Stimulated activated CD8-positive, alpha-beta memory T cell treated with anti-CD3 and anti-CD28 coated beads, Interleukin-4, amount 100 ng/mL, for 1 hour (primary cell): ENCODE measurements at places on chromosomes 7 and 10.

- no peak for DNase-seq
Observed at GRCh38 chr10:99431190-99431760, 851 bp upstream of the GOT1 start.

DNA sequence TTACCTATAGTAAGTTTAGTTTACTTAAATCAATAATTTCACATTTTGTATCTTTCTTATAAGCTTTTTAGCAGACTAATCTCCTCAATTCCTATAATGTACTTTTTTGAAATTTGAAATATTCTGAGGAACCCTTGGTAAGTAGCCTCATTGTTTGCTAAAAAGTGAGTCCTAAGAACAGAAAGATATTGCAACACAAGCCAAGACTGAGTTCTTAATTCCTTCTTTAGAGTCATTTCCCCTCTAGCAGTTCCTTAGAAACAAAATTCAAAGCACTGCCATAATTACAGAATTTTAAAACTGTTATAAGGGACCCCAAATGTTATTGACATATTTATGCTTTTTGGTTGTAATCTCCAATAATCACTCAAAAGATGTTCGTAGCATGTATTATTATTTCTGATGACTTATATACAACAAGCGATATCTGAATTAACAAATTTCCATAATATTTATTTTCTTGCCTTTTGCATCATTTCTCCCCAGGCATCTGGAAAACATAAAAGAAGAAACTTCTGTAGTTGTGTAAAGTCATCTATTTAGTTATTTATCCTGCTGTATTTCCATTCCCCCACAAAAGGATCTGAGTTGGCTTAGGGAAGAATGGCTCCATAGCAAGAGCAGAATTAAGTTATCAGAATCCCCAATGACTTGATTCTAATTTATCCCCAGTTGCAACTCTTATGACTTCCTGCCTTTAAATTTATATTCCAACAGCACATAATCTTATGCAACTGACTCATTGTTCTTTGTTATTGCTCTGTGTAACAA is 67.8 kb downstream of the TMEM26 start:
- no peak for DNase-seq

- DNase-seq, result no peak
Observed at GRCh38 chr7:90487808-90488207, 18.4 kb downstream of the PTTG1IP2 start.

DNA sequence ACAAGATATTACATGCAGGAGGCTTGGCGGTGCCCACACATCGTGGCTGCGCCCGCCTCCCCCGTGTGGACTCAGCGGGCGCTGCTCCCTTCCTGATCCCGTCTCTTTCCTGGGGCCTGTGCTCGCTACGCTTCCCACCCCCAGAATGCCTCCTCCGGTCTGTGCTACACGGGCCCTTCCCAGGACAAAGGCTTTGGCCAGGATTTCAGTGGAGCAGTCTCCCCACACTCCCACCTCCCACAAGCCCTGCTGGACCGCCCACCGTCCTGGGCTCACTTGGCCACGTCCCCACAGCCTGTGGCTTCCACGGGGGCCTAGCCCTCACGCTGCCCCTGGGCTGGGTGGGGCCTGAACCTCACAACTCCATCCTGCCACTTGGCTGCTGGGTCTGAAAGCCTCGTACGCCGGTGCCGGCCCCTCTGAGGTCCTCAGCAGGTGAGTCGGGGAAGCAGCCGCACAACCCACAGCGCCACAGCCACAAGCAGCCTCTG is 17.3 kb downstream of the CFAP46 start:
- no peak for DNase-seq

DNA sequence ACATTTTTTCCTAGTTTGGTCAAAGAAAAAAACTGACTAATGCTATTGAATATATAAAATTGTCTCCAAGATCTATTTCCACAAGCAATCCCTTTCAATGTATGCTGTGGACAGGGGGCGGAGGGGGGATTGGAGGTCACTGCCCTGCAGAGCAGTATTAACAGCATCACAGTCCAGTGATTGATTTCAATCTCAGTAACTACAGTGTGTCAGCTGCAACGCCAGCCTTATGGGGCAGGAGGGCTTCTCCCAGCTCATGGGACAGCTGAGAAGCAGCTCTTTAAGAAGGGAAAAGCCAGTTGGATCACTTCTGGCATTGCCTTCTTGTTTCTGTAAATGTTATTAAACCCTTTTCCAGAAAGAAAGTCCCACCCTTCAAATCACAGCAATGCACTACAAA is 65.0 kb downstream of the RAPGEF5 start:
- no peak for DNase-seq

GRCh38 chr7:44775383-44776107 is 20.9 kb upstream of the PPIA start:
- DNase-seq, result no peak

GRCh38 chr10:100501423-100501822 is 18.2 kb downstream of the SEC31B start:
- DNase-seq, result no peak

DNA sequence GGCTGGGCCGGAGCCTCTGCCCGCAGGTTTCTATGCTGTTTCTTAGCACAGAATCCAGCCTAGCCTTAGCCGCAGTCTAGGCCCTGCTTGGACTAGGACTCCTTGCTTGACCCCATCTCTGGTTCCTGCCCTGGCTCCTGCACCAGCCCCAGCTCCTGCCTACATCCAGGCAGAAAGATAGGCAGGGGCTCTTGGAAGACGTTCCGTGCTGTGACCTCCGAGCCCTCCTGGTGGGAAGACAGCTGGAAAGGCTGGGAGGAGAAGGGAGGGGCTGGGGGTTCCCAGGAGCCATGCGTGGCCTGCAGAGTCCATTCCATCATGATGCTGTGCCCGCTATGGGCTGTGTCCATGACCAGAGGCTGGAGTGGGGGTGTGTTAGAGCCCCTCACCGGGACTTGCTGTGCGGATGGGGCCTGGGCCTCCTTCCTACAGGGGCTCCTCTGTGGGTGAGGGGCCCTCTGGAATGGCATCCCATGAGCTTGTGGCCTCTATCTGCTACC is 26.2 kb downstream of the RAMP3 start:
- DNase-seq, result no peak

DNA sequence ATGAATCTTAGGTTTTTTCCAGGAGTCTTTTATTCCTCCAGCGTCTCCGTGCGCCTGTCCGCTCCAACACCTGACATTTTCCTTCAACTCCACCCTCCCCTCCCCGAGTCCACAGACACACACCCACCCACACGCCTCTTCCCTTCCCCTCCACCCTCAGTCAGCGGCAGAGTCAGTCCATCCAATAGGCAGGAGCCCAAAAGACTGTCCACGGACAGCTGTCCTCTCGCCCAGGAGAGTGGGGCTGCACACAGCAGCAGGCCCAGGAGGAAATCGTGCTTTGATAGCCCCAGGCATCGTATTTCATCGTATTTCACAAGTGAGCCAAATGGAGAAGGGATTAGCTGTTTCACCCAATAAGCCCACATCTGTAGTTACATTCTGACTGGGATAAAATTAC is 285.1 kb downstream of the ZEB1 start:
- DNase-seq, result no peak

- no peak for DNase-seq
Observed at GRCh38 chr10:89741126-89741762, 39.9 kb downstream of the KIF20B start.

DNA sequence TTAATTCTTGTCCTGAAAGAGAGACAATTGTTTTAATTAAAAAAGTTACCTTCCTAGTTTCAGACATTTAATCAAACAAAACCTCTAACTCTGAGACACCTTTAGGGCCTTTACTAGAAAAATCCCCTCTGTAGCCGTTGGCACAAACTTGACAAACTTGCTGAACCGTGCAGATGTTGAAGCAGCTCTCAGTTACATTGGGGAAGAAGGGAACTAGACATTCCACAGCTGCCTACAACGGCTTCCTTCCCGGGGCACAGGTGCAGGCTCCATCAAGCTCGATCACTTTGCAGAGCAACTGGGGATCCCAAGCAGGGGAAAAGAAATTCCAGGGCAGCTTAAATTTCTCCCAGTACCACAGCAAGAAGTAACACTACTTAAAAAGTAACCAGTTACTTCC is 141.3 kb downstream of the SKAP2 start:
- DNase-seq, result no peak

DNA sequence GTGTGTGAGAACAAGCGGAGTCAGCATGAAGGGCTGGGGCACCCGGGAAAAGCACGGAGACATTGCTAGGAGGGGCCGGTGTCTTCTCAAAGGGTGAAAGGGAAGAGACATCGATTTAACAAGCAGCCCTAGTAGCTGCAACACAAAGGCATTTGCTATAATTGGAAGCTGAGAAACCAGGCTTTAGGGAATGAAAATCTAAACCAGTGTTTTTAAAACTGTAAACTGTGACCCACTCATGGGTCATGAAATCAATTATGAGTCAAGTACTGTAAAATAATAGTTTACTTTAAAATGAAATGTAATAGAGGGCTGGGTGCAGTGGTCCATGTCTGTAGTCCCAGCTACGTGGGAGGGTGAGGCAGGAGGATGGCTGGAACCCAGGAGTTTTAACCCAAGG is 128.7 kb upstream of the RHEB start:
- DNase-seq, result no peak

DNA sequence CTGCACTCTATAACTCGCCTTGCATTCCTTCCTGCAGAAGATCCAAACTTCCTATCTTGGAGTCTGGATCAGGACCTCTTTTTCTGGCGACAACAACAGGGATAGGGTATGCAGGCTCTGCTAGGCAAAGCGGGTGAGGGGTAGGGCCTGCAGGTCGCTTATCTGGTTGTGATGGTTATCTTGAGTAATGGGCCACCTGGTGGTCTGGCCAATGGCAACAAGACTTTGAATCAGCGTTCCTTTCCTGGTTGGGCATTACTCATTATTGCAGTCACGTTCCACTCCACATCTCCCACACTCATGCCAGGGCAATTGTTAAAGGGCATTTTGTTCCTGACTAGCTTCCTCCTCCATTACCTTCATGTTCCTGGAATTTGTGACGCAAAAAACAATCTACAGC is 48.4 kb upstream of the PLXDC2 start:
- DNase-seq, result no peak

DNA sequence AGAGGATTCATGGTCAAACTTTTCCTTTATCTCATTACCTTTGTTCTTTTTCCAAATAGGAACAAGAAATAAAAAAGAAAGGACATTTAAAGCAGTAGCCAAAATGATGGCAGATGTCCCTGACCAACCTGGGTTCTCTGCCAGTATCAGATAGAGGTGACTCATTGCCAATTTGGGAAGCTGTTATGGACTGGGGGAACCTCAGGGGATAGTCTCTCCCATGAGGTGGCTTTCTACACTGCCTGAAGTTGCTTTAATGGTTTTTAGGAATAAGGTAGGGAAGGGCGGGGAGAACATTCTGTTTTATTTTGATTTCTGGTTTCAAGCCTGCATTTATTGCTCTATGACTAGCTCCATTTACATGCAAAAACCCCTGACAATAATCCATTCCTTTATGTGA is 457.9 kb upstream of the TPK1 start:
- no peak for DNase-seq

DNA sequence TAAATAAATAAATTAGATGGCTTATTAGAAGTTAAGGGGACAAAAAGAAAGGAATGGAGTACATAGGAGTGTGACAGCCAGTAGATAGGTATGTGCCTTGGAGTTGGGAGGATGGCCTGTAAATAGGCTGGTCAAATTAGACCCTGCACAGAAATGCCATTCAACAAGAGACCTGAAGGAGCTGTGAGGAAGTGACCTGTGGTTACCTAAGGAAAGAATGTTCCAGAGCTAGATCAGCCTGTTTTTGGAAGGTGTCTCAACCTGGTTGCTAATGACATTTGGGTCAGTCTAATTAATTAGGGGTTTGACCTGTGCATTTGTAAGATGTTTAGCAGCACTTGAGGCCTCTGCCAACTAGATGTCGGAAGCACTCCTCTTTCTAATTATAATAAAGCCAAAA is 315.3 kb upstream of the PLXDC2 start:
- no peak for DNase-seq

DNA sequence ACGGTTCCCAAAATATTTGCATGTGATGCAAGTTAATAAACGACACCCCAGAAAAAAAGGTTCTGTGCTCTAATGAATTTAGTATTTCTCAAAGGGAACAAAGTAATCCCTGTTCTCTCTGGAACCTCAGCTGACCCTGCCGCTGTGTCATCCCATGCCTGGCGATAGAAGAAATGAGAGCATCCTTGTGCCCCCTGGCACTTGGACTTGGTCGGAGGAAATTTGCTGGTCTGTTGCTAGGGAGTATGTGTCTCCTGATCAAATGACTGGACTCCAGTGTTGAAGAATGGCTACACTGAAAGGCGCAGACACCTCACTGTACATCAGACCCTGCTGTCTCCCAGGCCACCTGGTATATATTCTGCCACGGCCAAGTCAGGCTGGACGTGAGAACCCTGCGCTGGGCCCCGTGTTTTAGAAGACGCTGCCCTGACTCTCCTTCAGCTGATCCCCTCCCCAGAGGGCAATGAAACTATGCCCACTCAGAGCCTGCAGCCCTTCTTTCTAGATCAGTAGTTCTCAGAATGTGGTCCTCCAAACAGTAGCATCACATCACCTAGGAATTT is 67.2 kb downstream of the THNSL1 start:
- no peak for DNase-seq

GRCh38 chr7:32204361-32205018 is 134.3 kb upstream of the PDE1C start:
- no peak for DNase-seq

GRCh38 chr7:73838642-73839041 is 3.7 kb downstream of the METTL27 start:
- no peak for DNase-seq

- DNase-seq, result no peak
Observed at GRCh38 chr10:114374053-114374791, 30.1 kb downstream of the AFAP1L2 start.

DNA sequence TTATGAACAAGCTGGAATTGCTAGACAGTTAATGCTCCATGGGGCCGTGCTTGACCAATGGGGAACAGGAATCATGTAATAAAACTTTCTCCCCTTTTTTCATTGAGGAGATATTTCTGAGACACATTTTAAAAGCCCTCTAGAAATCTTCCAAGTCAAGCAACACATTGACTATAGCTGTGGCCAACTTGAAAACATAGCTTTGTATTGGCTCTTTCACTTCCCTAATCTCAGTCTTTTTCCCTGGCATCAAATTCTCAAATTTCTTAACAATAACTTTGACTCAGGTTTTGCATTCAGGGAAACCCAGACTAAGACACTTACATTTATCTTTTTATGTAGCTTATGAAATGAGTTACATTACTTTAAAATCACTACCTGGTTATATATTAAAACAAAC is 947.1 kb upstream of the MBL2 start:
- DNase-seq, result no peak

DNA sequence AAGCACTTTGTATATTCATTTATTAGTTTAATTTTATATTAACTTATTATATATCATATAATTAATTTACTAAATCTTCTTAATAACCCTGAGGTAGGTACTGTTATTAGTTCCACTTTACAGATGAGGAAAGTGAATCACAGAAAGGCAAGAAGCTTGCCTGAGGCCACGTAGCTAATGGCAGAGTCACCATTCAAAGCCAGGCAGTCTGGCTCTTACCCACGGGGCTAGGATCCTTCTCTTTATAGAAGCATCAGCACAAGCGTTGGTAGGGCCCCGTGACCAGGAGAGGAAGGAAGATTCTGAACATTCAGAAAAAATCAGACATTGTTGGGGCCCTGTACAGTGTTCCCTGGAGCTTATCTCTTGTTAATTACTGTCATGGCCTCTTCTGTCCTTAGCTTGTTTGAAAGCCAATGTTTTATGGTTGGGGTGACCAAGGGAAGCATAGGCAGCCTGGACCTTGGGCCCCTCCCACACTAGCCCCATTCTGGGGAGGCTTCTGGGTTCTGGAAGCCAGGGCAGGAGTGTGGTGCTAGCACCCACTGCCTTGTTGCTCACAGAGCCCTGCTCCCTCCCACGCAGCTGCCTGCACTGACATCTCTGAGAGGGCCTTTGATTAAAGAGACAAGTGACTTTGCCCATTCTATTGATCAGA is 31.1 kb upstream of the SLF2 start:
- DNase-seq, result no peak

- no peak for DNase-seq
Observed at GRCh38 chr10:129958629-129959543, 5.2 kb downstream of the EBF3 start.
